ENCODE measurements at places on chromosomes 5 and 9.

DNA sequence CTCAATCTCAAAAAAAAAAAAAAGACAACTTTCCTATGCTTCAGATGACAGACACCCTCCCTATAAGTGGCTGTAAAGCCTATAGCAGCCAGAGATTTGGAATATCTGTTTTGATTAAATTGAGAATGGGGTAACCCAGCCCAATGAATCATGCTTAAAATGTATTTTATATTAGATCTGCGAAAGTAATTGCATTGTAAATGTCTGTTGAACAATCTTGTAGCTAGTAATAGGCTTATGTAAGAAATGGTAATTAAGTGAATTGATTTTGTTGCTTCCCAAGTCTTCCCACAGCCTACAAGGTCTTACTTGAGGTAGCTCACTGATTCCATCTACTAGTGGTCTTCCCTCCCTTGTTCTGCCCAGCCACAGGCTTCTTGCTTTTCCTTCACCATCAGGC, 590.7 kb downstream of the ACTL7B start:
- no peak for DNase-seq

DNA sequence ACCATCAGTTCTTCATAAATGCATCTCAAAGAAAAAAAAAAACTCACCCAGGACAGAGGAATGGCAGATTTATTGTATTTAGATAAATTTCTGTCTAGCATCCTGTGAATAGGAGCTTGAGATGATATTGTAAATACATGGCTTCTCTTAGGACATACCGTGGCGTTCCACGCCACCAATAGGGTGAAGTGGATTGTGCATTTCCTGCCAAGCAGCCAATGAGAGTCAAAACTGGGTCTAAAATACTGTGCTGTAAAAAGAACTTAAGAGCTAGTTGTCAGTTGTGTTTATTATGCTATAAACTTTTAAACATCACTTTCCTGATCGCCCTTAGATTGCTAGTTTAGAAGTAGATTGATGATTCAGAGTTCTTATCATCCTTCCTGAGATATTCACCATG, 20.9 kb upstream of the TRPM6 start:
- no peak for DNase-seq

DNA sequence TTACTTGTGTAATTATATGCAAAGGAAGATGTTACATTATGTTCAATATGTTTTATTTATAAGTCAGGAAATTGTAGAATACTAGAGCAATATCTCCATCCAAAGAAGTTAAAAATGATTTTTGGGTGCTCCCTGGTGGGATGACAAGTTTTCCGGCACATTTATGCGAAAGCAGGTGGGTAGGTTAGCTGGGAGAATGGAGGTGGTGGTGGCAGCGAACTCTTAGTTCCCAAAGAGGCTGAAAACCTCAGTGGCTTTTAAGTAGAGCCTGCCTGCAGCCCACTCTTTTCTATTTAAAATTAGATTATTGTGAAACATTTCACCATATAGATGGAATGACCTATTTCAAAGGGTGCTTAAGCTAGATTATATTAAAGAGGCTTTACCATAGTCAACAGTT, 51.8 kb downstream of the ANKRD33B start:
- DNase-seq = no peak

- no peak for DNase-seq
Observed at GRCh38 chr5:167643631-167644280, 647.7 kb upstream of the WWC1 start.

GRCh38 chr5:42423285-42424165, at the start of gene GHR:
Gene GHR, plus strand, starts transcription at chr5:42423439. Its CDS starts 142,436 bp downstream, at chr5:42565875.
- DNase-seq = no peak
